ENCODE measurements at places on chromosomes 5 and 9.

- no peak for DNase-seq
Measured at GRCh38 chr9:125650271-125650737, 56.7 kb downstream of the MAPKAP1 start.

DNA sequence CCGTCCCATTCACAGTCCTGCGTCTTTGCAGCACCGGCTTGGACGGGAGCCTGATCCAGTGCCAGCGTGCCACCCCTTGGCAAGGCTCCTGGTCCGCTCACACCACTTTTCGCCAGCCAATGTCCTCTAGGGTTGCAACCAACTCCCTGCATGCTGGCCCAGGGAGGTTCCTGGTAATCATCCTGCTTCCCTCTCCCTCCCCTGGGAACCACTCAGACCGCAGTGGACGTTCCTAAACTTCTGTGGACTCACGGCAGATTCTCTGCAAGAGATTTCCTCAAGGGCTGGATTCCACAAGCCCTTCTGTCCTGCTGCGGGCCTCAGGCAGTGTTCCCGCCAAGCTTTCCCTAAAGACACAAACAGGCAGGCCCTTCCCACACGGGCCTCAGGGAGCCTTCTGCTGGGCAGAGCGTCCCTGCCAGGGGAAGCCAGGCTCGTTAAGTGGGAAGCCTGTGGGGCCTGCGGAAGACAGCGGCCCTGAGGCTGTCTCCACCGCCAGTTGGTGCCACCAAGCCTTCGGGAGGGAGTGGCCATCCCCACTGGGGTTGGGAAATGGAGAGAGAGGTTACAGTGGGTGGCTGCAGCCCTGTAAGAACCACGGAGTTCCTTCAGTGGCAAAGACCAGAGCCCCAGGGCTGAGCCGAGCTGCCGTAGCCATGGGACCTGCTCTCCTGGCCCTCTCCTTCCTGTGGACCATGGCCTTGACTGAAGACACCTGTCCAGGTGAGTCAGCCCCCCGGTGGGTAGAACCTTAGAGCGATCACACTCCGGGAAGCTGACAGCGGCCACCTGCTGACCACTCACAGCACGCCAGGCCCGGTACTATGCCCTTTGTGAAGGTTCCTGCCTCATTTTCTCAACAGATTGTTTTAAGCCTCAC, 16.4 kb upstream of the FCN2 start:
- no peak for DNase-seq

DNA sequence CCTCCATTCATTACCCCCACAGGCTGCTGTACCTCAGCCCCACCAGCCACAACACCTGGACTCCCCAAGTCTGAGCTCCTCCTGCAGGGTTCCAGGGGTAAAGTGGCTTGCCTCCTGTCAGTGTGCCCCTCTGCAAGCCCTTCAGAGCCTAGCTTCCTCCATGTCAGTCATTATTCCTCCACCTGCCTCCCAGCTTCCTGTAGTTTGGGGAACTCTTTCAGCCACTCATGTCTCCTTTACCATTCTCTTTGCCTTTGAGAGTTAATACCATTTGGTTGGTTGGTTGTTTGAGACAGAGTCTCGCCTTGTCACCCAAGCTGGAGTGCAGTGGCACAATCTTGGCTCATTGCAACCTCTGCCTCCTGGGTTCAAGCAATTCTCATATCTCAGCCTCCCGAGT, 36.2 kb downstream of the IRF1 start:
- DNase-seq = no peak

GRCh38 chr5:56206126-56206910, 26.8 kb downstream of the ANKRD55 start:
- DNase-seq = no peak

GRCh38 chr5:59583810-59584562, 309.5 kb downstream of the PDE4D start:
- no peak for DNase-seq

GRCh38 chr5:126799780-126800179, 22.8 kb downstream of the LMNB1 start:
- no peak for DNase-seq

DNA sequence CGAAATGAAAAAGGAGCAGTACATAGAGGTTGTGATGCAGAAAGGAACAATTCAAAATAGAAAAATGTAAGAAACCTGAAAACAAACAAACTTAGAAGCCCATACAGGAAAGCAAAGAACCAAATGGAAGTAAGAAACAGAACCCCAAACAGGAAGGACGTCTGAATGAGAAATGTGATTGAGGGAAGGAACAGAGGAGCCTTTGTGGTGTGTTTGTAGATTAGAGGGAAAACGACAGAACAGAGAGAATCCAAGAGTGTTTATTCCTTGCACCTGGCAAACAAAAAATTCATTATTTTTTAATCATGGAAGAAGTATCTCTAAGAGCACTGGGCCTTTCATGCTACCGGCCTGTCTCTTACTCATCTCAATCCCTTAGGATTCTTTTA, 67.8 kb upstream of the ZSWIM6 start:
- no peak for DNase-seq

DNA sequence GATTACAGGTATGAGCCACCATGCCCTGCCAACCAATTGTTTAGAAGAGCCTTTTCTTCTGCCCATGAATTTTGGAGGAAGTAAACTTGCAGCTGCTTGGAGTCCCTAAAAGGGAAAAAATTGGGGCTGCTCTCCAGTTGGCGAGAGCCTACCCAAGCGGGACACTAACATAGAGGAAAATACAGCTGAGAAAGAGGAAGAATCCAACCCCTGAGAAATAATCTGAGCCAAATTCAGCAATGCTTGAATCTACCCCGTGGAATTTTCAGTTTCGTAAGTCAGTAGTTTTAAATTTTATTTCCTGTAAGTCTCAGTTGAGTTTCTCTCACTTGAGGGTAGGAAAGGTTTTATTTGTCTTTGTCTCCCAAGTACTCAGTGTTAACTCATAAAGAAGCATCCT, 30.4 kb upstream of the UBTD2 start:
- no peak for DNase-seq
